HS-27A (cell line): ENCODE measurements at places on chromosomes 12 and 14.

DNA sequence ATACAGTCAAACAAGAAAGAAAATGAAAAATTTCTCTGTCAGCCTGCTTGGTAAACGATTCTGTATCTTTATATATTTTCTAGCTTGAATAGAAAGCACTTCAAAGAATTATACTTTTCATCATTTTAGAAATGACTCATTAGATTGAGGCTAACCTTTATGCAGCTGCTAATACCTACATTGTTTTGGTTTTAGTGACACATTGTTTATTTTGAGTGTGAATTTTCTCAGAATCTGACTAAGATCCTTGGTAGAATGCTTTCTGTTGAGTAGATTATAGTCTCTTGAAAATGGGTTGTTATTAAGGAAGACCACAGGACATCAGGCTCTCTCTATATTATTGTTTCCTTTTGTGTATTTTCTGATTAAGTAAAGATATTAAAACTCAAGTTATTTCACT lies at the start of gene PMCH:
PMCH (minus strand) TSS at position 45 of the 400 bp plus-strand sequence. CDS start 63 bp downstream, outside the sequence.
- DNase-seq, result peak; percentile 3

DNA sequence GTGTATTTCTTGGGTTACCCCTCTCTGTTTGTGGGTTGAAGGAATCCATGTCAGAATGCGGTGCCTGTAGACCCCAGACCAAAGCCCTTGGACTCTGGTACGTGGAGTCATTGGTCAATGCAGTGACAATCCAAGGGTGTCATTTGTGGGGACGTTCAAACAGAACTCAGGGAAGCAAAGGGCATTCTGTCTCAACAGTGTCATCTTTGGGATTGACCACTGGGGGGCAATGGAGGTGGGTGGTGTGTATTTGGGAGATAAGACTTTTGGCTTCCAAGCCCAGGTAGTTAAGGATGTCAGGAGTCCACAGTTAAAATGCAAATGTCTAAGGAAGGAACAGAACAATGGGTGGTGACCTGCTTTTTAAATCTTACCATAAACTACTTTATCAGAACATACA lies 54.6 kb upstream of the CCDC175 start:
- no peak for DNase-seq

DNA sequence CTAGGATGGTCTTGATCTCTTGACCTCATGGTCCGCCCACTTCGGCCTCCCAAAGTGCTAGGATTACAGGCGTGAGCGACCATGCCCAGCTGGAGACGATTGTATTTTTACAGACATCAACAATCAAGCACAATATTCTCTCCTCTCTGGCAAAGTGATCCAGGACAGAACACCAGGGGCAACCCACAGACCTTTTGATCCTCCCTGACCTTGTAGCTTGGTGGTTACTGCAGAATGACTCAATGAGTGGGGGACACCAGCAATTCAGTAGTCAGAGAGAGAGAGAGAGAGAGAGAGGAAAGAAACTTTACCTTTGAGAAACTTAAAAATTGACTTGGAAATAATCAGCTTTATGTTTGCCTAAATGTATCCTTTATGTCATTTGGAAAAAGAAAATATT lies 51.2 kb downstream of the DRAM1 start:
- DNase-seq, result no peak

- peak; percentile 62 for DNase-seq
Observed at GRCh38 chr12:67909091-67909531, 80.1 kb upstream of the IFNG-AS1 start.
